ENCODE measurements at places on chromosomes 12 and 14.

GRCh38 chr14:23610815-23611289 is 25.3 kb upstream of the DHRS2 start:
- DNase-seq = no peak

DNA sequence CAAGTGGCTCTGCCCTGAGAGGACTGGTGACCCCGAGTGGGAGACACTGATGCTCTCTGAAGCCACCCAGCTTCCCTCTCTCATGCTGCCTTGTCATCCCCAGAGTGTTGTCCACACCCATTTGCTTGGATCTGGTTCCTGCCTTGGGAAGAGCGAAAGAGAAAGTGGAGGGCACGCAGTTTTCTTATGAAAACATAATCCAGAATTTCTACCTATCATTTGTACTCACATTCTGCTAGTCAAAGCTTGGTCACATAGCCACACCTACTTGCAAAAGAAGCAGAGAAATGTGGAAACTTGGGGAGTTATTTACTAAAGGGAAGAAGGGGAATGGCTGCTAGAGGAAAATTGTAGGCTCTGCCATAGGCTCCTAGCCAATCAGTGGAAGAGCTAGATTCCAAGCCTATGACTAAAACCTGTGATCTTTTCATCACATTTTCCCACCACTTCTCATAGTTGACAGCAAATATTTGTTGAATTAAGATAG is 326.3 kb downstream of the ZFP36L1 start:
- DNase-seq = no peak

DNA sequence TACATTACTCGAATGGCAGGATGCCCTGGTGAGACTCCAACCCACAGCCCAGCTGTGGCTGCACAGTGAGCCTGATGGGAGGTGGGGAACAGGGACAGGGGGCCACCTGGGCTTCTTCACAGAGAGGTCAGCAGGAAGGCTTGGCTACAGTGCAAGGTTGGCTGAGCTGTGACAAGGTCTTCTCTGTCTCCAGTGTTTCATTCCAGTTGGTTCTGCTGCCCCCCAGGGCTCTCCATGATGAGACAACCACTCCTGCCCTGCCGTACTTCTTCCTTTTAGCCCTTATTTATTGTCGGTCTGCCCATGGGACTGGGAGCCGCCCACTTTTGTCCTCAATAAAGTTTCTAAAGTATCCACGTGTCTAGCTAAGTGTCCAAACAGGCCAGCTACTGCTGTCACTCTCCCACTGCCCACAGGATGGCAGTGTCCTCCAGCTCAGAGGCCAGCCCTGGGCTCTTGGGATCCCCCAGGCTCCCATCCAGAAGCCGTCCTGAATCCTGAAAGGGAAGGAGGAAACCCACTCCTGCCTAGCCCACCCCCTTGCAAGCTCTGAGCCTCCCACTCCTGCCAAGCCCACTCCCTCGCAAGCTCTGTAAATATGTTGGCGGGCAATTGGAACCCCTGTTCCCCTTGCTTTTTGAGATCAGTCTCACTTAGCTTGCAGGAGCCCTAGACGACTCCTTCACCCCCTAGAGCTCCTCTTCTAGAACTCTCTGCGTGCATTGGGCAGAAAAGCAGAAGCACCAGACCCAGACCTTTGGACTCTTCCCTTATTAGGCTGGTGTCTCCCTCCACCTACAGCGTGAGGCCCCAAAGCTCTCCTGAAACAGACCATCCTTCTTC is 5.4 kb downstream of the C1QL4 start:
- peak; percentile 78 for DNase-seq

DNA sequence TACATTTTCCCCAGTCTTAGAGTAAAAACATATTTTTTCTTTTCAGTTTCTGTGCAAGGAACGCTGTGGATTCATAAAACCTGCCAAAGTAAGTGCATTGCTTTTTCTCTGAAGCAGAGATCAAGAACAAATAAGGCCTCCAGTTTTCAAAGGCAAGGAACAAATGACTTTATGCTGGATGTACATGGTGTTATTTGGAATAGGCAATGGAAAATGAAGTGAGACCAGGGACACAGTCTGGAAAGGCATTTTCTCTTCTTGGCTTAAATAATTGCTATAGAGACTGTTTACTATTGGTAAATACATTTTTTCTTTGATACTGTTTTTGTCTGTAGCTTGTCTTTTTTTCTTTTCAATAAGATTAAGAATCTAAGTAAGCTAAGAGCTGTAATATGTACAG is 725.9 kb upstream of the MDGA2 start:
- no peak for DNase-seq

DNA sequence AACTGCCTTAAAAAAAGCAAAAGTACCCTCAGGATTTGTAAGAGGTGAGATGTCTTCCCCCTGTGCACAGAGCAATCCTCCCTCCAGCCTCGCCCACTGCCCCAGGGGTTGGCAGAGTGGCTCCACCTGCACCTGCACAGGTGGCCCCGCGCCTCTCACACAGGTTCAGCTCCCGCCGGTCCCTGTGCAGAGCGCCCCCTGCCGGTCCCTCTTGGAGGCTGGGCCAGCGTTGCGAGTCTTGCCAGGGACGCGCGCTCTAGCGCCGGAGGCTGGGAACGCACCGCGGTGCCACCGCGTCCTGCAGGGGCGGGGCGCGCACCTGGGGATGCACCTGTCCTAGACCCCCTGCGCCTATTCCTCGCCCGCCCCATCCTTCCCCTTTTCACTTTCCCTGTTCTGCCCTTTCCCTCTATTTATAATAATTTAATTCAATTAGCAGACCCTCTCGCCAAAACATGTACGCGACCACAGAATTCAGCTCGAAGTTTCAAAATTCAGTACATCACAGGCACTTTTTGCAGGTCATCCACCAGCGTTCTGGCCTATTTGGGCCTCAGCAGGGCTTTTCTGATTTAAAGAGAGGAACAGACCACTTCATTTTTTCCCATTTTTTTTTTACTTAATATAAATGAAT is 618.6 kb downstream of the AACS start:
- DNase-seq = no peak

- DNase-seq = no peak
Observed at GRCh38 chr14:95814363-95815225, 62.0 kb upstream of the TUNAR start.

GRCh38 chr12:21818627-21819026 is 44.1 kb upstream of the KCNJ8 start:
- DNase-seq = no peak

DNA sequence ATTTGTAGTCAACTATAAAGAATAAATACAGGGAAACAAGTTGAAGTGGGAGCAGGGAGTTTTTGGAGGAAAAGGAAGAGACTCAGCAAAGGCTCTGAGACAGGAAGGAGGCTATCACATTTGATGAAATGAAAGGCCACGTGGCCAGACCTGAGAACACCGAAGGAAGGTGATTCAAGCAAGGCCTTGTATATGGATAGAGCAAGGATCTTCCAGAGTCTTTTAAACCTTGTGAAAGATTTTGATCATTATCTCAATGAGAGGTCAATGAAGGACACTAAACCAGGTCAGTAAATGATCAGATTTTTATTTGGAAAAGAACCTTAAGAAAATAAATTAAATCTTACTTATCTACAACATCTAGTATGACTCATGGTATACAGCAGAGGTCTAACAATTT is 523.5 kb downstream of the SLC16A7 start:
- no peak for DNase-seq

DNA sequence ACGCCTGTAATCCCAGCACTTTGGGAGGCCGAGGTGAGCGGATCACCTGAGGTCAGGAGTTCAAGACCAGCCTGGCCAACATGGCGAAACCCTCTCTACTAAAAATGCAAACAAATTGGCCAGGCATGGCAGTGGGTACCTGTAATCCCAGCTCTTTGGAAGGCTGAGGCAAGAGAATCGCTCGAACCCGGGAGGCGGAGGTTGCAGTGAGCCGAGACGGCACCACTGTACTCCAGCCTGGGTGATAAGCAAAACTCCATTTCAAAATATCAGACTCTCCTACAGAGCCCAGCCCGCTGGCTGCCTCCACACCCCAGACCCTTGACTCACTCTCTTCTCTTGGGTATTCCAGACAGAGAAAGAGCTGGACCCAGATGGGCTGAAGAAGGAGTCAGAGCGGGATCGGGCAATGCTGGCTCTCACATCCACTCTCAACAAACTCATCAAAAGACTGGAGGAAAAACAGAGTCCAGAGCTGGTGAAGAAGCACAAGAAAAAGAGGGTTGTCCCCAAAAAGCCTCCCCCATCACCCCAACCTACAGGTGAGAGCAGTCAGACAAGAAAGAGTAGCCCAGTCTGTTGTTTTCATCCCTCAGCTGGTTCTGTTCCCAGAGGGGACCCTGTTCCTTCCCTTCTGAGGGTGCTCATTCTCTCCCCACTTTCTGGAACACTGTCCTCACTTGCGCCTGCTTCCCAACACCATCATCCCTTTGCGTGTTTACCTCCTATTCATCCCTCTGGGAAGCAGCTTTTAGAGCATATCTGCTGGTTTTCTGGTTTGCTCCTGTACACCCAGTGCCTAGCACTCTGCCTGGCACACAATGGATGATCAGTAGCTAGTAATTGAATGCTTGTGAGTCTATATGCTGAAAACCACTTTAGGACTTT is 19.7 kb downstream of the AGAP2 start:
- DNase-seq = no peak

- no peak for DNase-seq
Observed at GRCh38 chr12:29086325-29087271, 62.5 kb upstream of the FAR2 start.

DNA sequence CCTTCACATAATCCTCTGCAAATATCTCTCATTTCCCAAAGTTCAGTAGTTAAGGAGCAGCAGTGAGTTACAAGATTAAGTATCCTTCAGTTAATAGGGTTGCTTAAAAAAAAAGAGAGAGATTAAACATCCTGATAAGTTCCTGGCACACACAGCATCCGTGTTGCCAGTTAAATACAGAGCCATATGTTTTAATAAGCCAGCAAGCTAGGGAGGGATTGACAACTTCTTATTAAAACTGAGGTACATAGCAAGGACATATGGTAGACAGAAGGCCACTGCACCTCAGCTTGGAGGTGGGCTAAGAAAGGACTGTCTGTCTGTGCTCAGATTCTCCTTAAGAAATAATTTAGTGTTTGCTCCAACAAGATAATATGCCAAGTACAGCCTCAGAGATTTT is 9.6 kb upstream of the TMEM30B start:
- DNase-seq = peak; percentile 63

- peak; percentile 88 for DNase-seq
Observed at GRCh38 chr14:93431036-93431670, 414 bp downstream of the UNC79 start.

DNA sequence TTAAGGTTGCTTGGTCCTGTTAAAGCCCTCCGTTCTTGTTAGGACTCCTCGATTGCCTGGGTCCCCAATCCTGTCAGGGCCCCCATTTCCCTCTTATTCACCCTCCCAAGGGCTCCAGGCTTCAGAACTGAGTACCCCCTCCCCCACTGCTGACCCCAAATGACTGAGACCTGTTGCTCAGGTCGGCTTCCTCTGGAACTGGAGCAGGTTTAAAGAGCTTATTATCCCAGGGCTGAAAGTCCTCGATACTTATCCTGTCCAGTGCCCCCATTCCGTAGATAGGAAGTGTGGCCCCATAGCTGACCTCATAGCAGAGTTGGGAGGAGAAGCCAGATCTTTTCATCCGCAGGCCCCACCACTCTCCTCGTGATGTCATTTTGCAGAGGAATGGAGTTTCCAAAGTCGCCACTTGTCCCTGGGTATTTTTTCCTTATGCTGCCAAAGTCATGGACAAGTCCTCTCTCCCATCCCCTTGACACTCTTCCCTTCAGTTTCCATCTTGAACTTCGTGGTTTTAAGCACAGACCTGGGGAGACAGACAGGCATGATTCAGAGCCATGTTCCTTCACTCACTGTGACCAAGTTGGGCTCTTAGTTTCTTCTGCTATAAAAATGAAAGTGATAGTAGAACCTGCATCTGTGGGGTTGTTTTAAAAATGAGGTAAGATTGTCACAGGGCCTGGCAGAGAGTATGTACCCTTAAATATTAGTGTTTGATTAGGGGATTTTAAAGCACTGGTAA is 1.2 kb downstream of the USP30 start:
- DNase-seq = no peak

GRCh38 chr14:71143381-71144290 is 236.4 kb downstream of the PCNX1 start:
- no peak for DNase-seq

- DNase-seq = no peak
Observed at GRCh38 chr14:102178806-102179205, 39.1 kb downstream of the WDR20 start.

DNA sequence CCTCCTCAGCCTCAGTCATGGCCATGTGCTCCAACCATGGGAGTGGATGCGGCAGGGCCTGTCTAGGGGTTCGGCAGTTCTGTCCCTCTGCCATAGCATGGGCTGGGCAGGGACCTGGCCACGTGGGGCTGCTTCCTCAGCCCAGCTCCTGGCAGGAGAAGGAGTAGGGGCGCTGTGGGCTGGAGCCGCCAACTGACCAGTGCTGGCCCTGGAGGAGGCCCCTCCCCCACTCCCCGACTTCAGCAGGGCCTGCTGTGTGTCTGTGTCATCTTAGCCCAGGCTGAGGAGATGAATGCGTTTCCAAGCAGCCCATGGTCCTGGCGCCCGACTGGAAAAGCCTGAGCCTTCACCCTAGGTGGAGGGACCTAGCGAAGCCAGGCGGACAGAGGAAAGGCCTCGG is 2.7 kb upstream of the PACS2 start:
- DNase-seq = no peak

DNA sequence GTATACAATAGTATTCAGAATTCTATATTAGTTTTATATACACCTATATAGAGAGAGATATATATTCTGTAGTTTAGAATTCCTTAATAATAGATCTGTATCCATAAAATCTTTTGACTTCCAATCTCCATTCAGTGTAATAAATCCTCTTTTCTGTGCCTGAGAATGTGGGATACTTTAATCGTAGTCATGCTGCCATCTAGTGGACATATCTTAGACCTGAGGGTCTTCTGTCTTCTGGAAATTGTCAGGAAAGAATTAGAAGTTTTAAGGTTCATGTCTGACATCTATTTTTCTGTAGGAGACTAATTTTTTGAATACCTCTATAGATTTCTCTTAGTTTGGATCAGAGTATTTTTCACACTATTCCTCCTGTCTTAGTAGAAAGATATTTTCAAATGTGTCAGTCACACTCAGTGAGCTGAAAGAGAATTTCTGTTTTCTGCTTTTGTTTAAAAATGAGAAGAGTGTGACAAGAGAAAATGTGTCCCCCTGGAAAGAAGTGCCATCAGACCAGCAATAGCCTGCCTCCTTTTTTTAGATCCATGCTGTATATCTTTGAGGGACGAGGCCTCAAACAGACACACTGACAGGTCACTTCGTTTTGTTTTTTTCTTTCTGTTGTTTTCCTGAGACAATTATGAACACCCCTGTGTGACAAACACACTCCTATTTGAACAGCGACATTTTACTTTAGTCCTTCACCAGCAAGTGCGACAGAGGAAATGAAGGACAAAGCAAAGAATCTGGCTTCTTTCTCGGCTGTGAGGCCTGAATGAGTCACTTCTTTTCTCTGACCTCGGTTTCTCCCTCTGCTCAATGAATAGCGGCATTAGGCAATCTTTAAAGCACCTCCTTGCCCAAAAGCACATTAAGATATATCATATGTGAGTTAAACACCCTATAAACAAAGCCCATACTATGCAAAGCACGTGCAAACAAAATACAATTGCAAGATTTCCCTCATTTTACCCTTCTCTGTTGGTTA is 96.3 kb downstream of the GALC start:
- peak; percentile 48 for DNase-seq

- DNase-seq = no peak
Observed at GRCh38 chr12:86660488-86661147, 404.4 kb upstream of the MGAT4C start.
